Endothelial cell (in vitro differentiated cells): ENCODE measurements at places on chromosomes 7 and 10. TPM values are rescaled to one million over a fixed set of nuclear protein-coding genes. Genes with fewer than 3 reads are reported as not detected.

- no peak for DNase-seq
These were observed 63.2 kb downstream of the CACNB2 start for GRCh38 chr10:18203471-18203870.

DNA sequence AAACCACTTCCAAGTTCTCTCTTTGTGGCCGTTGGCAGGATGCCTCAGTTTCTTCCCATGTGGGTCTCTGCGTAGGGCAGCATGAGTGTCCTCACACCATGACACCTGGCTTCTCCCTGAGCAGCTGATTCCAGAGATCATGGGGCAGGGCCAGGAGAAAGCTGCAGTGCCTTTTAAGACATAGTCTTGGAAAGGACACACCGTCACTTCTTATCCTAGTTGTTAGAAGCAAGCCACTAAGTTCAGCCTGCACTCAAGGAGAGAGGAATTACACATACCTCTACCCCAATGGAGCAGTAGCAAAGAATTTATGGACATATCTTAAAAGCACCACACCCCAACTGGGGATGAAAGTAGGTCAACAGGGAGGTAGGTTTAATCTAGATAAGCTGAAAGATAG lies 16.4 kb downstream of the NODAL start:
- DNase-seq: no peak

GRCh38 chr10:108260383-108260906 lies 1095.9 kb upstream of the SORCS1 start:
- no peak for DNase-seq

- no peak for DNase-seq
These were observed 31.1 kb upstream of the YAE1 start for GRCh38 chr7:39535064-39535463.

DNA sequence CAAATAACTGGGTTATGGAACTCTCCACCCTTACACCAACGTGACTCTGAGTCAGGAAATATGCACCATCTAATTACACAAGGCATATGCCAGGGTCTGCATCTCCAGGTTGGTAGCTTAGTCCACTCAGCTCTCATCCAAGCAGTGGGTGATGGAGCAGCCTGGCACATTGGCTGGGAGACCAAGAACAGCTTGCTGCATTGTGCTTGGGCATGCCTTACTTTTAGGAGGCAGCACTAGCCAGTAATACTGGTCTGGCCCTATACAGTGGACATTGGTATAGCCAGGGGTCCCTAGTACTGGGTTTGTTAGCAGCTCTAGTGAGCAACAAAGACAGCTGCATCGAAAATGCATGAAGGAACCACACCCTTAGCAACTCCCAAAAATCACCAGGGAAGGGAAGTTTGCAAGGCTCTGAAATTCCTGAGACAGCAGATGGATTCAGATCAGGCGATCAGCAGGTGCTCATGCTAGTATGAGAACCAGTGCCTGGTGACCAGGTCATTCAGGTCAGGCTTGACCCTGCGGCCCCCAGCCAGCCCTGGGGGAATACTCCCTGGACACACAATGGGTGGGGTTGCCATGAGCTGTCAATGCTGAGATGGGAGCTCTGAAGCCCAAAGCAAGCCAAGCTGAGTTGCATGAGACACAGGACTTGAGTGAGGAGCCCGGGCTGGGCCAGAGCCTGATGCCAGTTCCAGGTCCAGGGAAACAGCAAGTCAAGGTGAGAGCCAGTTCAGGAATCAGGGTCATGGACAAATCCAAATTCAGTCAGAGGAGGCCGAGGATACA lies 217.9 kb upstream of the ZMIZ1 start:
- no peak for DNase-seq

DNA sequence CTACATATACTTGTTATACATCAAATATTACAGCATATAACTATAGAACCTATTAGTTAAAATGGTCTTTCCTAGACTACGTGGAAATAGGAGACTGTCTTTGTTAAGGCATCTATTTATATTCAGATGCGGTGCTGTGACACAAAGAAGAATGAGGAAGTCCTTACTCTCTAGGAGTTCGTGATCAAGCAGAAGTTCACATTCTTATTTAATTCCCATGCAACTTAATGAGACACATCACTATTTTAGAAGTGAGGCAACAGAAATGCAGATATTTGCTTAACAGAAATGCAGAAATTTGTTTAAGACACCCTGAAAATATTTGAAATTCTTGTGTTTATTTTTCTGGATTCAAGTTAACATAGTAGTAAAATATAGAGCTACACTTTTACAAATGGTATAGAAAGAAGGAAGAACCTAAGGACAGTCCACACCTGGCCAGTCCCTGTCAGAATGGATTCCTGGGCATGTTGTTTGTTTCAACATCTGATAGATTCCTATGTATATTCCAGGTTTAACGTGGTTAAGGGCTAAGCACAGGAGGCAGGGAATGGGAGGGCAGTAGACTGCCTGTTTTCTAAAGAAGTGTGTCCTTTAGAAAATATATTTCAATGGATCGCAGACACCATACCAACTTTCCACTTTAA lies 70.6 kb upstream of the NXPH1 start:
- no peak for DNase-seq

GRCh38 chr10:72615970-72616369 lies 9.9 kb downstream of the MICU1 start:
- DNase-seq: no peak

GRCh38 chr10:72334196-72334824 lies 20.4 kb downstream of the DNAJB12 start:
- no peak for DNase-seq

The CALHM1 gene
- total RNA-seq: not detected

The CYCS gene
- total RNA-seq: 54.9 TPM
